ENCODE measurements at places on chromosomes 6 and 20.

DNA sequence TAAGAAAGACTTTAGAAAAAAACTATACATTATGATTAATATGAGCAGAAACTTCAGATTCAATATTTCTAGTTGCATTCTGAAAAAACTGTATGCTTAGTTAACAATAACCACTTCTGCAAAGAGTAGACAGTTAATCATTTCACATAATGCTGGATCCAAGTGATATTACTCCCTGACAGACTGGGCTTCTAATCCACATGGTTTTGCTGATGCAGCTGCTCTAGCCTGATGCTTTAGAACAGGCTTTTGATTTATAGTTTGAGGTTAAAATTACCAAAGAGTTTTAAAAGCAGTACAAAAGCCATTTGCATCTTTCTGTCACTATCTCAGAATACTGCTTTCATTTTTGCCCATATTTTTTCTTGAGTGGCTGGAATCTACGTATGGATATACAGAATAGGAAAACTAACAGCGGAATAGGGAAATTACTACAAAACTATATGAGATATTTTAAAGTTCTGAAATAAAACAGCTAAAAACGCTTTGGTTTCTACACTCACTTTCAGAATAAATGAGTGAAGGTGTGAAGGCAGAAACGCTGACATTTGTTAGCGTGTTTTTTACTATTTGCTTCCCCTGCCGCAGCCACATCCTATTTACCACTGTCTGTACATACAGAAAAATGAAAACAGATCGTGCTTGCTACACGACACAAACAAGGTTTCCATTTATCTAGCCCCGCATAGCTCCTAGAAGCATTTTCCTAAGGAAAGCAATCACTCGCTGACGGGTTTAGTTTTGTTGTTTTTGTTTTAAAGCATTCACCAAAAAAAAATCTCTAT, 61.7 kb downstream of the METTL24 start:
- DNase-seq, result no peak

DNA sequence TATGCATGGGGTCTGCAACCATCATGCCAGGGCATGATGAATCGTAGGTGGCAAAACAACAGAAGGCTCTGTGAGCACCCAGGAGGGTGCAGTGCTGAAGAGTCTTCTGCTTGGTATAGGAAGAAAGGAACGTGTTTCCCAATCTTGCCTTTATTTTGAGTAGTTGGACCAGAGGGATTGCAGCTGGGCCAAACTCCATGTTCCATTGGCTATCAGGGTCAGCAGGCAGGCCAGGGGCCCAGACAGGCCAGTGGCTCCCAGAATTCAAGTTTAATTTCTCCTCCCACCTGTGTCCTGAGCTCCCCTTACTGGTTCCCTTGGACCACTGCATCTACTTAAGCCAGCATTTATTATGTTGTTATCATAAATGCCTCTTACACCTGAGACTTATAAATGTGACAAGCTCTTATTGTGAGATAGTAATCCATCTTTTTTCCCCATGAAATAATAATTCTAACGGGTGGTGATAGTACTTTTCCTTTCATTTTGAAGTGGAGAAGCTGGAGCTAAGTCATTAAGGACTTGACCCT, 918 bp upstream of the TRIM38 start:
- no peak for DNase-seq

GRCh38 chr6:114404339-114404955, 61.6 kb upstream of the HS3ST5 start:
- no peak for DNase-seq

- no peak for DNase-seq
Measured at GRCh38 chr20:11814267-11814666, 103.4 kb upstream of the BTBD3 start.

DNA sequence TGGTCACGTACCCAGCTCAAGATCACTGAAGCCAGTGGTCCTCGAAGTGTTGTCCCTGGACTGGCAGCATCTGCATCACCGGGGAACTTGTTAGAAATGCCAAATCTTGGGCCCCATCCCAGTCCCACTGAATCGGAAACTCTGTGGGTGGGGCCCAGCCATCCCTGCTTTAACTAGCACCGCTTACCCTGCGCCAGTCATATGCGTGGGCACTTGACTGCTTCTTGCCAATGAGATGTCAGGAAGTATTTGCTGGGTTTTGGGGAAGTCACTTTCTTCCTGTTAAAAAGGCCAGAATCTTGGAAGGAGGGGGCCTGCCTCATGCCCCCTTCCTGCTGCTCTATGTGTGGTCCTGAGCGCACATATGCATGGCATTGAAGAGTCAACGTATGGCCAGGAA, 11.7 kb upstream of the SULF2 start:
- no peak for DNase-seq

- DNase-seq, result no peak
Measured at GRCh38 chr6:161023316-161023715, 31.7 kb downstream of the MAP3K4 start.
